ENCODE measurements at places on chromosomes 7 and 10. TPM values are rescaled to one million over a fixed set of nuclear protein-coding genes. Genes with fewer than 3 reads are reported as not detected.

DNA sequence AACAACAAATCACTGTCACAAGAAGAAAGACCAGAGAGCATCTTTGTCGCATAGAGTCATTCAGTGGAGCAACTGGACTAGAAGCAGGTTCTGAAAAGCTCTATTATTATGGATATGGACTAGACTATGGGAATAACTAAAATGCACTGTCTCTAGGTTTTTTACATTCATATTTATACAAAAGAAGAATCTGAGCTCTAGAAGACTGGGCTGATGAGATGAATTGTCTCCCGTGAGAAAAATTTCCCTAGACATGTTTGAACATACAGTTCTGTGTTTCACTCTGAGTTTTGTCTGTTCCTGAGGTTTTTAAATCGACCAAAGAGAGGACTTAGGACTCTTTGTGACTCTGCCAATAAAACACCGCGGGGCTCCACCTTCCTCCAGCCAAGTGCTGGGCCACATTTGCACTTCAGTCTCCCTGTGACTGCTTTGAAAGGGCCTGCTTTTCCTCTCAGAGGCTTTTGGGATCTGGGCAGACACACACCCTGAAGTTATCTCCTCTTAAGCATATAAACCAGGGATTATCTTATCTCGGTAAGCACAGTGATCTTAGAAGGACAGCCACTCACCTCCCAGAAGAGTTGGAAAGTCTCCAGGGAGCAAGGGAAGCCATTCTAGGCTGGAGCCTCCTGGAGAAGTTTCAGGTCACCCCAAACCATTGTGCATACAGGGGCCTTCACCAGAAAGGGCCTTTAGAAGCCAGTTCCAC, 101.0 kb upstream of the JCAD start:
- DNase-seq = peak; percentile 77

Gene STEAP4
- polyA plus RNA-seq = 5.7 TPM

DNA sequence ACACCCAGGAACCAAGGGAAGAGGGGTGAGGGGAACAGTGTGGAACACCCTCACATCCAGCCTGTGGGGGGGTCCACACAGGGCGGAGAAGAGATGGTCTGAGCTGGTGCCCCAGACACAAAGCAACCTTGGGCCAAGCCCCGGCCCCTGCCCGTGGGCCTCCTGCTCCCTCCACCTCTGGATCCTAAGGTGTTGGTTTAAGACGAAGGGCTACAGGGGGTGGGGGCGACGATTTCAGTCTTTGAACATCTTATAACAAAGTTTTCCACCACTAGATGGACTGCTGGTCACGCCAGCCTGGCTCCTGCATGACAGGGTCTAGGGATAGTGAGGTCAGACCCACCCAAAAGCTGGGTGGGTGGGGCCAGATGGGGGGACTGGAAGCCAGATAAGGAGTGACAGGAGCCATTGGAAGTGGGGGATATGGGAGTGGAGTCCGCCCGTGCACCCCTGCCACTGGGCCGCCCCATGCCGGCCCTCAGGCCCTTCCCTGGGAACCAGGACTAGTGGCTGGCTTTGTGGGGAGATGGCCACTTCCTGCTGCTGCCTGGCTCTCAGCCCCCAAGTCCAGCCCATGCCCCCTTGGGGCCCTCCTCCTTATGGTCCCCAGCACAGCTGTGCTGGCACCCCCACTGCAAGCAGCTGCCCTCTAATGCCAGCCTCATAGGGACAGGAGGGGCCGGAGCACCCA, 98.4 kb downstream of the RGS10 start:
- no peak for DNase-seq

Gene PRLHR
- not detected for polyA plus RNA-seq

DNA sequence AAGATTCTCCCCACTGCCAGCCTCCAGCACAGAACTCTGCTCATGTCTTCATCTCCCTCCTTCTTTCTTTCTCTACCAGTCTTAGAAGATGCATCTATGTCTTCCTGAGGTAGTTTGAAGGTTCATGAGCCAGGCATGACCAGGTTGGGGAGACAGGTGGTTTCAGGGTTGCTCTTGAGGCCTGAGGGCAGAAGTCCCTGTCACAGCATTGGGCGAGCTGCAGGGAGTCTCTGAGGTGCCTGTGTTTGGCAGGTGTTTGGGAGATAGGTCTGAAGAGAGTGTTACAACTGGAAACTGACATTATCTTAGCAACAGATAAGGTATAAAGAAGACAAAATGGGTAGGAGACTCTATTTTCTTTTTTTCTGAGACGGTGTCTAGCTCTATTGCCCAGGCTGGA, 18.7 kb downstream of the PRSS2 start:
- no peak for DNase-seq

Gene KIAA1549
- polyA plus RNA-seq = 2.7 TPM

DNA sequence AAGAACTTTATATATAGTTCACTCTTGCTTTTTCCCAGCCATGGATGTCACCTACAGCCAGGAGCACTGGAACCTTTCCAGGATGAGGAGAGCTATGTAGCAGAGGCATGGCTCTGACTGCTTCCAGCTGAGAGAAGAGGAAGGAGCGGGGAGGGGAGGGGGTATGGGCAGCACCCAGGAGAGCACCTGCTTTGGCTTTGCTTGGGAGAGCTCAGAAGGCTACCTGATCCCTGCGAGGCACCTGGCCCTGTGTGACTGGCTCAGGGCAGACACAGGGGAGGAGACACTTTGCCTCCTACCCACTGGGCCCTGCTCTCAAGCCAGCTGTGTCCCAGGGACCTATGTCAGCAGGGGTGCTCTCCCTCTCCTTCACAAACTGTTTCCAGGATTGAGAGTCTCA, 67.1 kb downstream of the HK1 start:
- no peak for DNase-seq

Gene WEE2
- not detected for polyA plus RNA-seq

DNA sequence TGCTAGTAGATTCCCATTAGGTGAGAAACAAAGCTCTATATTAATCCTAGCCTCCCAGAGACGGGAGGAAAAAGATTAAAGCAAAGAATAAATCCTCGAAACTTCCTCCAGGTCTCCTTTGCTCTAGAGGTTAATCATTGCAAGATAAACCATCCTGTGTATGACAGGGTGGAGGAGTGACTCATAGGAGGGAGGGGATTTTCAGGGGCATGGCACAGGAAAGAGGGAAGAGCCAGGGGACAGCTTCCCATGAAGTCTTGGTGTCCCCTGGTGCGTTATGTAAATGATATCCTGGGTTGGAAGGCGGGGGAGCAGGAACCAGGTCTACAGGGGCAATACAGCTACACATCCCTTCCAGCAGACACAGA, 780 bp downstream of the CYP3A5 start:
- DNase-seq = peak; percentile 91

- DNase-seq = no peak
Measured at GRCh38 chr10:27717861-27718260, 27.8 kb downstream of the MKX start.

Gene GRM3
- 0.27 TPM for polyA plus RNA-seq

- no peak for DNase-seq
Measured at GRCh38 chr10:69772933-69773704, 28.6 kb upstream of the COL13A1 start.

GRCh38 chr10:93261089-93261488, 187.4 kb downstream of the CYP26A1 start:
- DNase-seq = no peak
